Sigmoid colon (tissue), 7 donors: ENCODE measurements at places on chromosomes 7 and 10.

DNA sequence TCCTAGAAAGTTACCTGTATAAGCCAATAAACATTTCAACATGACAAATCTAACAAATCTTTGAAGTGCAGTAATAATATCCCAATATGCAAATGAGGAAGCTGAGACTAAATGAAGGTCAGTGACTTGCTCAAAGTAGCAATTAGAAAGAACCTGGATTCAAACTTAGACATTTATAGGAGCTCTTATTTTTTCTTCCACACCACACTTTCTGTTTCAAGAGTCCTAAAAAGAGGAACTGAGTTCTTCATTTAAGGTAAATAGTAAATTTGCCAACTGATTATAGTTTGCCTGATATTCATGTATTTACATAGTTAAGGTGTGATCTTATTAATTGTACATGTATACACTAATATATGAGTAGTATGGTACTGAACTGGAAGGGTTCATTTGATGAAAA is 44.0 kb downstream of the KLHDC10 start:
- DNase-seq = no peak
- no peak overlapping the region for H3K27ac ChIP-seq
- H3K27me3 ChIP-seq = no peaks in the 10 kb centered on the region

DNA sequence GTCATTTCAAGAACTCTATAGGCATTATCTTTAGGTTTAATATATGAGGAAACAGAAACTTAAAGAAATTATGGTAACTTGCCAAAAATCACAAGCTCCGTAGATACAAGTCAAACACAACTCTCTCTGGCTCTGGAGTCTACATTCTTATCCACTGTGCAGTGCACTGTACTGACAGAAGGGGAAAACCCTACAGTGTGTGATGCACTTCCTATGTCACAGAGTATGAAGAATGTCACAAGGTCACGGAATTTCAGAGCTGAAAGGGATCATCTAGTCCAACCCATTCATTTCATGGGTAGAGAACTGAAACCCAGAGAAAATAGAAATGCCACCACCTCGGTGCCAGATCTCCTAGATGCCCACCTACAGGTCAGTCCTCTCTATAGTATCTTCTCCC is 86.1 kb downstream of the LRRTM3 start:
- no peaks in the 10 kb centered on the region for H3K27me3 ChIP-seq
- H3K36me3 ChIP-seq = no peaks in the 10 kb centered on the region
- no peak for DNase-seq
- no peaks in the 10 kb centered on the region for H3K4me1 ChIP-seq
- H3K27ac ChIP-seq = no peak overlapping the region

DNA sequence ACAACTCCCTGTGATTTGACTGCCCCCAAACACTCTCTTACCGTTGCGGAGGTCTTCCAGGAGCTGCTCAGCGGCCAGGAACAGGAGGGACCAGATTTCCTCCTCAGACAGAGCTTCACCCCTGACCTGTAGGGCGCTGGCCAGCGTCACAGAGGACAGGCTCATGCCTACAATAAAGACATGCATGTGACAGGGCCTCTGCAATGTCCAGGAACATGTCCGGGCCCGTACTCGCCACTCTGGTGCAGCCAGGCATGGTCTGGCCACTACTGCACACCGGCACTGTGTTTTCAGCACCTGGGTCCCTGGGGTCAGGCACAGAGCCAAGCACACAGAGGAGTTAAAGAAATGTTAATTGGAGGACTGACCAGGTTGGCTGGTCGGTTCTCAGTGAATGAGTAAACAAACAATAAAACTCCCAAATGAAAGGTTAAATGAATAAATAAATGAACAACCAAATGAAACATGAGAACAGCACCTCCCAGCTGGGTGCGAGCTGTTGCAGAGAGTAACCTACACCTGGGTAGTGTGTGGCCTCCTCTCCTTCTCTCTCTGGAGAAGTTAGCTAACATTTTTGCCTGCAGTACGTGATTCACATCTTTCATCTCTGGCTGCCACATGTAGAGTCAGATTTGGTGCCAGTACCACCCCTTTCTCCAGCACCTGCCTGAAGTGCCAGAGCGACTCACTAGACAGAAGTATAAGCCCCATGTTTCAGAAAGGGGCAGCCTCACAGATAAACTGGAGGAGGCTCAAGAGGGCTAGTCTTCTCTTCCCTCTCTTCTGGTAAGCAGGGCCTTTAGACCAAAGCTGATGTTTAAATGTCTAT is 22.8 kb downstream of the FRMPD2 start:
- H3K4me1 ChIP-seq = no peaks in the 10 kb centered on the region
- no peaks in the 10 kb centered on the region for H3K27me3 ChIP-seq
- peak; percentile 56 for DNase-seq
- H3K36me3 ChIP-seq = no peaks in the 10 kb centered on the region
- no peak overlapping the region for H3K27ac ChIP-seq

DNA sequence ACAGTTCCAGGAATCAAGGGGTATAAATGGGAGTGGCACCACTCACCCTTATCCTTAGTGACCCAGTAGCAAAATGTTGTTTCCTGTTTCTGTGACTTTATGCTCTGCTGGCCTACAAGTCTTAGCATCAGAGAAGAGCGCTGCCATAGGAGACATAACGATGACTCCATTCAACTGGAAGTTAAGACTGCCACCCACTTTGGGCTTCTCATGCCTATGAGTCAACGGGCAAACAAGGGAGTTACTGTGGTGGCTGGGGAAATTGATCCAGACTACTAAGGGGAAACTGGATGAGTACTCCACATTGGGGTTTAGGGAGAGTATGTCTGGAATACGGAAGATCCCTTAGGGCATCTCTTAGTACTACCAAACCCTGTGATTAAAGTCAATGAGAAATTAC is 40.6 kb upstream of the PIK3CG start:
- H3K4me3 ChIP-seq = no peak overlapping the region
- no peaks in the 10 kb centered on the region for H3K36me3 ChIP-seq
- H3K27ac ChIP-seq = no peak overlapping the region
- no peaks in the 10 kb centered on the region for H3K27me3 ChIP-seq
- no peaks in the 10 kb centered on the region for H3K4me1 ChIP-seq

DNA sequence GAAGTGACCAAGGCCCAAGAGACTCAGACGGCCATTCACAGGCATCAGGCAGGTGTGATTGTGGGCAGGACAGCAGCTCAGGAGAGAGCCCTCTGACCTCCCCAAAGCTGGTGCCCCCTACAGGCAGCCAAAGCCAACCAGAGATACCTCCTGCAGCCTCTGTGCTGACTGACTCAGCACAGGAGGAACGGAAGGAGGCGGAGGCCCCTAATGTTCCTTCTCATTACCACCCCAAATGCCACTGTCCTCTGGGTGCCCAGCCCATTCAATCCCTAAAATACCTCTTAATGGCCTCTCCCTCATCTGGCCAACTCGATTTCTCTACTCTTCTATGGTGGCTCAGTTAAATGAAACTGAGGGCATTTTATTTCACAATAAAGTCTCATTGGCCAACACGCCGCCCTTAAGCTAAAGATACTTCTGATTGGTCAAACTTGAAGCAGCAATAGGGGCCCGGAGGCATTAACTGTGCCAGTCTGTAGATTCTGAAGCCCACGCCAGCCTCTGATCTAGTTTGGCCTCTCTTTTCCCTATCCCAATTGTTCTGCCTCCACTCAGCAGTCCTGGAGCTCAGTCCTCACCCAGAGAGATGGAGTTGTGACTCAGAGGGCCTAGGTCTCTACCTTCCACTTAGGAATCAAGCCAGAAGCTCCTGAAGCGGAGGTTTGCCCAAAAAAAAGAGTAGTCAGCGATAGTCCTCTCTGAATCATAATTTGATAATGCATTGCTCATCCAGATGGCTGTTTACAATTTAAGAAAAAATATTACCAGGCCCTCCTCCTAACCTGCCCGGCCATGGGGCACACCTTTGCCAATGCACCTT is 1.2 kb downstream of the CYREN start:
- peaks cover 11% of the 10 kb centered on the region for H3K36me3 ChIP-seq
- peaks cover 43% of the 10 kb centered on the region for H3K4me1 ChIP-seq
- DNase-seq = no peak
- peak overlapping the region; percentile 61 for H3K4me3 ChIP-seq
- H3K27ac ChIP-seq = peak overlapping the region; percentile 99

- H3K36me3 ChIP-seq = no peaks in the 10 kb centered on the region
- H3K27me3 ChIP-seq = peaks cover 28% of the 10 kb centered on the region
- no peak for DNase-seq
- H3K27ac ChIP-seq = no peak overlapping the region
- H3K4me1 ChIP-seq = no peaks in the 10 kb centered on the region
These were observed 46.4 kb downstream of the ELFN1 start for GRCh38 chr7:1716263-1717094.

DNA sequence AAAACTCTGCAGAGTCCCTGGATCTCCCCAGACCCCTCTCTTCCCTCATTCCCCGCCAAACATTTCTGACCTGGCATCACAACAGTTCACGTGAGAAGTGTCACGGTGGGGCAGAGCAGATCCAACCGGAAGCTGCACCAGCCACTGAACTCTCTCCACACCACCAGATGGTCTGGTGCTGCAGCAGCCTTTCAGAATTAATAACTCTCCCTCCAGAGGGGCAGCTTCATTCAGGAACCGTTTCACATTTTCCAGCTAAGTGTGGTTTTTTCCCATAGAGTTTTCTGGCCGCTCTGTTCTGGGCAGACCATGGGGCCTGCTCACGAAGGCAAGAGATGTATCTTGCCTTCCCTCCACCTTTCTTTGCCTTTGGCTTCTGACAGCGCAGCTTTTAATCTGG is 486.7 kb upstream of the GALNT17 start:
- no peaks in the 10 kb centered on the region for H3K27me3 ChIP-seq
- H3K4me3 ChIP-seq = no peak overlapping the region
- no peaks in the 10 kb centered on the region for H3K4me1 ChIP-seq
- no peak for DNase-seq

DNA sequence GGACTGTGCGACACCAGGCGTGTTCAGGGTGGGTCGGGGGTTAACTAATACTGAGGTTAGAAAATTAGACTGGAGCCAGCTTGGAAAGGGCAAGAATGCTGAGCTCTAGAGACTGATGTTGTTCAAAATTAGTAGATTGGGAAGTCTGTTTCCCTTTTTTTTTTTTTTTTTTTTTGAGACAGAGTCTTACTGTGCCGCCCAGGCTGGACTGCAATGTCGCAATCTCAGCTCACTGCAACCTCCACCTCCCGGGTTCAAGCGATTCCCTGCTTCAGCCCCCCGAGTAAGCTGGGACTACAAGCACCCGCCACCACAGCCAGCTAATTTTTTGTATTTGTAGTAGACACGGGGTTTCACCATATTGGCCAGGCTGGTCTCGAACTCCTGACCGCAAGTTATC is 2.7 kb upstream of the CPVL start:
- H3K27ac ChIP-seq = no peak overlapping the region
- no peak overlapping the region for H3K4me3 ChIP-seq
- H3K36me3 ChIP-seq = no peaks in the 10 kb centered on the region
- H3K4me1 ChIP-seq = peaks cover 13% of the 10 kb centered on the region
- no peak for DNase-seq
- peaks cover 33% of the 10 kb centered on the region for H3K27me3 ChIP-seq

- H3K27ac ChIP-seq = peak overlapping the region; percentile 62
- no peaks in the 10 kb centered on the region for H3K36me3 ChIP-seq
- no peak overlapping the region for H3K4me3 ChIP-seq
- H3K27me3 ChIP-seq = no peaks in the 10 kb centered on the region
These were observed 37.9 kb downstream of the GLI3 start for GRCh38 chr7:42198974-42199668.
